ENCODE measurements at places on chromosomes 4 and X.
A peak's percentile ranks its signal among the peaks of the same experiment; 100 is the strongest.

DNA sequence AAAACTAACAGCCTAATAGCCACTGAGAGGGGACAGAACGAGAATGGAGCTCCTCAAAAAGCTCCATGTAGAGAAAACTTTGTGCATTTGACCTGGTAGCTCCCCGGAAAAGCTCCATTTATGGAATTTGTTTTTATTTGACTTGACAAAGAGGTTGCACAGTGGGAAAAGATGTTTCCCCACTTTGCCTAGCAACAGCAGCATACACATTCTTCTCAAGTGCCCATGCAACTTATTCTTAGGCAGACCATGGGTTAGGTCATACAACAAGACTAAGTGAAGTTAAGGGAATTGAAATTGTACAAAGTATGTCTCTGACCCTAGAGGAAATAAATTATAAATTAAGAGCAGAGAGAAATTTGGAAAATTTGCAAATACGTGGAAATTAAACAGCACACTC, 949.6 kb upstream of the PRKX start:
- DNase-seq, result no peak

DNA sequence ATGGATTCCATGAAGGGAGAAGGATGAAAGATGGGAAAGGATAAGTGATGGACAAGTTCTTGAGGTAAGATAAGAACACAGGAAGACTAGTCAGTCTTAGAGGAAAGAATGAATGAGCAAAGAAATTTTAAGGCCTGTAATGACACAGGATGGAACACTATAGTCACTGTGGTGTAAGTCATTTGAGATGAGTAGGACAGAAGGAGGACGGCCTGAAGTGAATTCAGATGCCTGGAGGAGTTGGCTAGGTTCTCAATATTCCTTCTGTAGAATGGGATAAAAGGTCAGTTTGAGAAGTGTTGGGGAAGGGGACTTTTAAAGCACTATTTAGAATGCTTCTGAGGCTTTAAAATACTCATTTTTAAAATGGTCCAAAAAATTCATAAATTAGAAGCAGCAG, 3.9 kb downstream of the MSMO1 start:
- DNase-seq, result no peak

DNA sequence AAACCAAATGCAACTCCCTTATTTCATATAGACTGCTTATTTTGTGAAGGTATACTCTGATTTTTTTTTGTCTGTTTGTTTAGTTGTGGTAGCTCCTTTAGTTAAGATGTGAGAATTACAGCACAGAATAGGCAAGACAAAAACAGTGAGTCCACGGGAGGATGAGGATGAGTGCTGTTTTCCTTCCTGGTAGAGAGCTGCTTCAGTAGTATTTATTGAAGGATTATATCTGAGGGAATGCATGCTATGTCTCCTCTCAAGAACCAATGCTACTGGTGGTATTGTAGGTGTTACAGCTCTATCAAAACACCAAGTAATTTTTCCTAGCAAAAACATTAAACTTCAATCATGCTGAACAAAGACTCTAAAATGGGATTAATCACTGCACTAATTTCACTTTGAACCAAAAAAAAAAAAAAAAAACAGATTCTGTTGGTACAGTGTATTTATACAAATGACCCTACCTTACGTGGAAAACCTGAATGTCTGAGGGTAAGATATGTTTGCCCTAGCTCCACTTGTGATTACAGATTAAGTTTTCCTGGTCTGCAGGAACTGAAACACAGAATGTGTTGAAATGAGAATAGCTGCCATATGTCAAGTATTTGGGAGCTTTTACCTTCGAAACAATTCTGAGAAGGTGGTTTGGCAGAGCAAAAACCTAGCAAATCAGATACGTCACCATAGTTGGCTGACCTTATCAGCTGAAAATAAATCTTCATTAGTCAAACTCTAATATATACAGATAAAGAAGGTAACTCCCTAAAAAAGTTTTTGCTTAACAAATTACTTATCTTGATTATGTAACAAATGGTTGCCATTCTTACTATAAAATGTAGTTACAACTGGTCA, 40.3 kb downstream of the PPP3CA start:
- DNase-seq, result no peak

DNA sequence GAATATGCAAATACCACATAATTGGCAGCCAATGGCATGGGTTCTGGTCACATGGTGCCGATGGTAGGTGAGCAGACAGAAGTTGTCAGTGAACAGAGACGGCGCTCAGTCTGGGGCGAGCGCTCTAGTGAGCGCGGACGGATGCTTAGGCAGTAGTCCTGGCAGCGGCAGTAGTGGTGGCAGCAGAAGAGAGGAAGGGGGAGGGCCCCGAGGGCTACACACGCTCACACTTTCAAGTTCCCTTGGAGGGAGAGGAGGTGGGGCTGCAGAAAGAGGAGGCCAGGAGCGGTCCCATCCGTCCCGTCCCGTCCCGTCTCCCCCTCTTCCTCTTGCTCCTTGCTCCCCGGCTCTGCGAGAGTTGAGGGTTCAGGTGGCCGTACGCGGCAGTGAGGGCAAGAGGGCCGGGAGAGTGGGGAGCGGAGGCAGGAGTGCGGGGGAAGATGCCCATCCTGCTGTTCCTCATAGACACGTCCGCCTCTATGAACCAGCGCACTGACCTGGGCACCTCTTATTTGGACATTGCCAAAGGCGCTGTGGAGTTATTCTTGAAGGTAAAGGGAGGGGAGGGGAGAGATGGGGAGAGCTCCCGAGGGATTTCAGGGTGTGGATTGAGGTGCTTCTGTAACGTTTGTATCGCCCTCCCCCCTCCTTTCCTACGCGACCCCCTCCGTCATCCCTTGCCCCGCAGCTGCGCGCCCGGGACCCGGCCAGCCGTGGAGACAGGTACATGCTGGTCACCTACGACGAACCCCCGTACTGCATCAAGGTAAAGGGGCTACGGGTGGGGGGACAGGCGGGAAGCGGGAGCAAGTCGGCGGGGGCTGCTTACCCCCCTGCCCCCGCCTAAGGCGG, at the start of gene INTS6L:
TSS of gene INTS6L (plus strand) at position 108 of the 852 bp plus-strand sequence. CDS start at position 441, 333 bp downstream.
- DNase-seq, result peak; percentile 59

- no peak for DNase-seq
These were observed 4.5 kb downstream of the RP2 start for GRCh38 chrX:46841346-46841745.

DNA sequence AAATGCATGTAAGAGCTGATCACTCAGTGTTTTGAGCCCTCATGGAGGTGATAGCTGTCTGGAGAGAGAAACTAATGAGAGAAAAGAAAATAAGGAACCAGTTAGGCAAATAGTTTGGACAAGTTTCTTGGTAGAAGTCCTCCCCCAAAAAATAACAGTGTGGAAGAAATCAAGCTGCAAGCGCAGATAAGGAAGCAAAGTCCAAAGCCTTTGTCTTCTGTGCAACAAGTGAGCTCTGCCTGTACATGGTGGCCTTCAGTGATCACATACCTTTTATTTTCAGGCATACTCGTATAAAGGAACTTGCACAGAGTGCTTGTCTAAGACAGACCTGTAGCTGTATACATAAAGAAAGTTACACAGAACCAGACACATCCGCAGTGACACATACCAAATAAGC, 2.5 kb upstream of the UGT2A3 start:
- no peak for DNase-seq

GRCh38 chr4:2008671-2008920, 178 bp downstream of the NELFA start:
- no peak for DNase-seq

DNA sequence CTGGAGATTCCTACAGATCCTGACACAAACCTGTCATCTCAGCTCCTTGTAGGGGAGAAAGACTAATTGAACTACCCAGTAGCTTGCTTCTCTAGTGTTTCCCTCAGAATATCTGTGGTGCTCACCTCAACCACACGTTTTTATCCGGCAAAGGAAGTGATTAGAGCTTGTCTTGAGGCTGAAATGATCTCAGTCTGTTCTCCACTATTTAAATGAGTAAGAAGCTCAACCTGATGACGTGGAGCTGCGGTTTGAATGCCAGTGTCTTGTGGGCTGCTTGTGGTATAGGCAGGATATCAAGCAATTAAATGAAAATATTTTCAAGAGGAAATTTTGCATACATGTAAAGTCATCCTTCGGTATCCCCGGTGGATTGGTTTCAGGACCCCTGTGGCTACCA, 270.2 kb downstream of the TLL1 start:
- no peak for DNase-seq
